ENCODE measurements at places on chromosomes 1 and 21.

DNA sequence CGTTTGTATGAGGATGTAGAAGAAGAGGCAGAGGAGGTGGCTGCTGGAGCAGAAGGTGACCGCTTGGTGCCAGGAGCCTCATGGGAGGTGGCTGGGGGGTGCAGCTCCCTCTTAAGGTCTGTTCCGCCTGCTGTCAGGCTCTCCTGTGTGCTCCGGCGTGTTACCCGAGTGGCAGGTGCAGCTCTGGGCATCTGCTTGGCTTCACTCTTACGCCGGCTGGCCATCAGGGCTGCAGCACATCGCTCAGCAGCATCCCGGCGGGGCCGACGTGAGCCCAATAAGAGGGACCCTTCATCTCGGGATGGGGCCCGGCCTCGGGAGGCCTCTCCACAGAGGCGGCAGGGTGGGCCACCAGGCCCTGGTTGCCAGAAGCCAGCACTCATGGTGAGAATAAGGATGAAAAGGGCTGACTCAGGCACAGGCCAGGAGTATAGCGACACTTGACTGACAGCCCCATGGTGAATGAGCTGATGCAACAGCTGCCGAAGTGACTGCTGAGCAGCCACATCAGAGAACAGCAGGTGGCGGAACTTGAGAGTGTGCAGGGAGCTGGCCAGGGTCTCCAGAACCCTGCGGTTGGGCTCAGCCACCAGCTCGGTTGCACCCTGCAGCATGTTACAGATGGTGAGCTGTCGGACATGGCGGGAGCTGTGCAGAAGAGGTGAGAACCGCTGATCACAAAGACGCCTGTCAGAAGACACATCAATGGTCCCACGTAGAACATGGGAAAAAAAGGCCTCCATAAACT, 17.5 kb downstream of the LRRC41 start:
- peak; percentile 13 for DNase-seq

- no peak for DNase-seq
Measured at GRCh38 chr1:62800825-62801306, 16.9 kb downstream of the ATG4C start.

DNA sequence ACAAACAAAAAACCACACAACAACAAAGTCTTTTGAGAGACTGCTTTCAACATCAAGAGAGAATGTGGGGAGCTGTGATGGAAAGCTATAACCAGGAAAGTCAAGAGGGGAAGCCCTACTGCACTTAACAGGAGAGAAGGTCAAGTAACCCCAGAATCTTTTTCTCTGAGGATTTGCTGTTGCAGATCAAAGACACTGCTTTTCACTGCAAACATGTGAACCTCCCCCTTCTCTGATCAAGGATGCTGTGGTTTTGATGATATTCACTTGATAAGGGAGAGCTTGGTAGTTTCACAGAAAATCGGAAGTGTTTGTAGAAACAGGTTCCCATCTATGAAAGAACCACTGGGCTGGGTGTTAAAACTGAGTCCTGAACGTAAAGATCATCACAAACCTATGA, 4.8 kb downstream of the ETV3 start:
- no peak for DNase-seq

DNA sequence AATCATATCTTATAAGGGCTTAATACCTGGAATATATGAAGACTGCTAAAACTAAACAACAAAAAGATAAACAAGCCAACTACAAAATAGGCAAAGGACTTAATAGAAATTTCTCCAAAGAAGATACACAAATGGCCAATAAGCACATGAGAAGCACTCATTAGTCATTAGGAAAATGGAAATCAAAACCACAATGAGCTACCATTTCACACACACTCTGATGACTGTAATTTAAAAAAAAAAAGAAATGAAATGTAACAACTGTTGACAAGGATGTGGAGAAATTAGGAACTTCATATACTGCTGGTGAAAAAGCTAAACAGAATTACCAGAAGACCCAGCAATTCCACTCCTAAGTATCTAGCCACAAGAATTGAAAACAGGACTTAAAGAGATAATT, 374.2 kb upstream of the ZP4 start:
- no peak for DNase-seq

DNA sequence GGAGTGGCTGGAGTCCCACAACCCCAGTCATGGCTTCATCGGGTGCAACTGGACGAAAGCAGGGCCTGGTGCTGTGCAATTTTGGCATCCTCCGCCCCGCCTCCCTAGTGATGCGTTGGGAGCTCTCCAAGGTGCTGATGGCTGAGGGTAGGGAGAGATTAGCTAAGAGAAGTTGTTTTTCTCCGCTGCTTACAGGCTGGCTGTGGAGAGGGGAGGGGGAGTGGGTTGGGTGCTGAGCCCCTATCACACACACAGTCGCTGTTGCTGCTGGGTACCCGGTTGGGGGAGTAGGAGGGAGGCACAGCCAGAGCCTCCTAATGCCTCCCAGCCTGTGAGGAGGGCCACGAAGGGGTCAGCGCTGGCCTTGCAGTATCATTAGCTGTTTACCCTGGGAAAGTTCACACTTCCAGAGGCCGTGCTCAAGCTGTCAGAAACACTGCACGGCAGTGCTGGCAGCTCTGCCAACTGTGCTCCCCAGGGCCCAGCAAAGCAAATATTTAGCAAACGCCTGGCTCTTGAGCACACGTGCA, 110.0 kb downstream of the GRIK3 start:
- DNase-seq, result peak; percentile 96

- no peak for DNase-seq
Measured at GRCh38 chr21:36163750-36164741, 7.4 kb downstream of the DOP1B start.

GRCh38 chr1:54984131-54984842, 3.9 kb downstream of the TMEM61 start:
- DNase-seq, result no peak

All from neural progenitor cell (in vitro differentiated cells).